Ascending aorta (tissue), 2 donors: ENCODE measurements at places on chromosomes 2 and 18. TPM values are rescaled to one million over a fixed set of nuclear protein-coding genes. Genes with fewer than 3 reads are reported as not detected.

RFTN2 gene
- 4.8 TPM for total RNA-seq

RASGRP3 gene
- 1.6 TPM for total RNA-seq

HOXD12 gene
- not detected for total RNA-seq

TSPYL6 gene
- not detected for total RNA-seq

EVA1A gene
- not detected for total RNA-seq

CCBE1 gene
- 0.32 TPM for total RNA-seq

NOSTRIN gene
- total RNA-seq: 7.8 TPM

ACADL gene
- total RNA-seq: 18.5 TPM

CTDP1 gene
- total RNA-seq: 31.7 TPM

TCF7L1 gene
- total RNA-seq: 10.3 TPM

GAREM1 gene
- 8.9 TPM for total RNA-seq

HOXD8 gene
- 19.8 TPM for total RNA-seq

GPR17 gene
- total RNA-seq: not detected

IL37 gene
- not detected for total RNA-seq

FOXI3 gene
- not detected for total RNA-seq

CAPN14 gene
- not detected for total RNA-seq

CELF4 gene
- not detected for total RNA-seq

KCNG2 gene
- total RNA-seq: not detected

ANO7 gene
- total RNA-seq: 0.43 TPM

ERFE gene
- 3.3 TPM for total RNA-seq

AQP12A gene
- total RNA-seq: not detected

TDRD15 gene
- not detected for total RNA-seq

SDC1 gene
- total RNA-seq: 0.32 TPM

ATP8B1 gene
- 30.9 TPM for total RNA-seq

GNLY gene
- total RNA-seq: not detected
